CD8-positive, alpha-beta memory T cell (primary cell): ENCODE measurements at places on chromosomes 4 and X. TPM values are rescaled to one million over a fixed set of nuclear protein-coding genes. Genes with fewer than 3 reads are reported as not detected.

- no peaks in the 10 kb centered on the region for H3K36me3 ChIP-seq
- no peak for DNase-seq
- no peaks in the 10 kb centered on the region for H3K27me3 ChIP-seq
- H3K4me3 ChIP-seq = peak overlapping the region; percentile 78
- peak overlapping the region; percentile 3 for H3K27ac ChIP-seq
These were observed 24.5 kb downstream of the ELF4 start for GRCh38 chrX:130085551-130086446.

DNA sequence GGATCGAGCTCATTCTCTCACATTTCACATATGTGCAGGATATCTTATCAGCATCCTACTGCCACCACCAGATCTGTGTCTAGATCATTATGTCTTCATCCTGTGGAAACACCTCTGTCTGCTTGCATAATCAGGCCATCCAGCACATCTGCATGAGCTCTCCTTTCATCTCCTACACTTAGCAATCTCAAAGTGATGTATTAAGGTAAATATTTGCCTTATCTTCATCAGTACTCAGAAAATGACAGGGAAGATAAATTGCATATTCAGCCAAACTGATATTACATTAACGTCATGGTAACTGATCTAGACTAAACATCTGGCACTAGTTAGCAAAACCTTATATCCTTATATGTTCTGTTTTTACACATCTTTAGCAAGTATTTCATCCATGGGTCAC, 207.3 kb upstream of the PABPC4L start:
- H3K4me3 ChIP-seq = no peak overlapping the region
- no peaks in the 10 kb centered on the region for H3K4me1 ChIP-seq
- H3K27ac ChIP-seq = no peak overlapping the region

DNA sequence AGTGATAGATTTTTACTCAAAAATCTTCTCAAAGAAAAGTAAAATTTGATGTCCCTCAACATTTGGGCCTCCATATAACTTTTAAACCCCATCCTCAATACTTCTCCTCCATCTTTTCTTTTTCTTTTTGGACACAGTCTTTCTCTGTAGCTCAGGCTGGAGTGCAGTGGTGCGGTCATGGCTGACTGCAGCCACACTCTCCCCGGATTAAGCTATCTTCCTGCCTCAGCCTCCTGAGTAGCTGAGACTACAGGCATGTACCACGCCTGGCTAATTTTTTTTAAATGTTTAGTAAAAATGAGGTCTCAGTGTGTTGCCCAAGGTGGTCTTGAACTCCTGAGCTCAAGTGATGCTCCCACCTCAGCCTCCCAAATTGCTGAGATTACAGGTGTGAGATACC, 33.1 kb downstream of the KDM6A start:
- H3K4me1 ChIP-seq = peaks cover 23% of the 10 kb centered on the region
- DNase-seq = no peak
- H3K27me3 ChIP-seq = no peaks in the 10 kb centered on the region
- no peak overlapping the region for H3K4me3 ChIP-seq

The PFKFB1 gene
- polyA plus RNA-seq = not detected

The TMEM35A gene
- polyA plus RNA-seq = not detected

DNA sequence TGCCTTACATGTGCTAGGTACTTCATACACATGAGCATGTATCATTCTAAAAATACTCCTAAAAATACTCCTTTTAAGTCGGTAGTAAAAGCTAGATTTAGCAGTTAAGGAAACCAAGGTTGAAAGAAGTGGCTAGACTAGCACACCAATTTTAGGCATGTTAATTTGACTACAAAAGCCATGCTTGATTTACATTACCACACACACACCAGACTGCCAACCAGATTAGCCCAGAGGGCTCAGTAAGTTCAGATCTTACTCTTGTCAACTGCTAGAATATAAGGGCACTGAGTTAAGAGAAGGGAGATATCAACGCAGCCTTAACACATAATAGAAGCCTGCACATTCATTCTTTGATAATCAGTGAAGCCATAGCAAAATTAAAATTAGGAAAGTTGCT, 117.9 kb downstream of the MID1IP1 start:
- no peaks in the 10 kb centered on the region for H3K27me3 ChIP-seq
- H3K36me3 ChIP-seq = no peaks in the 10 kb centered on the region
- H3K27ac ChIP-seq = no peak overlapping the region
- no peak for DNase-seq

The CCDC149 gene
- polyA plus RNA-seq = not detected
